ENCODE measurements at places on chromosomes 7 and 10.
A peak's percentile ranks its signal among the peaks of the same experiment; 100 is the strongest.

DNA sequence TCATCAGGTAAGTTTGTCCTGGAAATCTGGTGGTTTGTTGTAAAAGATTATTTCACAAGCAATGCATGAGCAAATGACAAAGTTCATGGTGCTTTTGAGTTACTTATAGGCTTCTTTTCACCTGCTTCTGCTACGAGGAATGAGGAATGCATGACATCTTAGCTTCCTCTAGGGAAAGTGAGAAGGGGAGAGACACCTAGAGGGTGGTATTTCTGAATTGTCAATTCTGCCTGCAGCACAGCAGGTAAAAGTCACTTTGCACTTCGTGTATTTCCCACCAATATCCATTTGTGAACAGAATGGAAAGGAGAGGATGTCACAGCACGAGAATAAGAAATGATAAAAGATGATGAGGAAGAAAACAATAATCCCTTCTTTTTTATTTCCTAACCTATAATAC lies 153.4 kb upstream of the FEZF1 start:
- DNase-seq = no peak

DNA sequence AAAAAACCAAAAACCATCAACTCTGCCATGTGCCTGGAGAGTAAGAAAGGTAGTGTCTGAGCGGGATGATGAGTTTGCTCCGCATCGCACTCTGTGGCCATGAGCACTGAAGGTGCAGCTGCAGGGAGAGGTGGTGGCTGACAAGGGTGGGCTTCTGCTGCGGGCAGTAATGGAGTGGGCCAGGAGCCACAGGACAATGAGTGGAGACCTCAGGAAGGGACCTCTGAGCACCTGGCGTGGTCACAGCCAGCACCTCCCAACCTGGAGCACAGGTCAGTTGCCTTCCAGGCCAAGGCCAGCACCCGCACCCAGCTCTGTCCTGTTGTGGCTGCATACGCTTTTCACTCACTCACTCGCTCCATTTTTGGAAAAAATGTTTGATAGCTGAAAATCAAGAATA lies 115.5 kb downstream of the ANKRD61 start:
- DNase-seq = no peak

- DNase-seq = no peak
Measured at GRCh38 chr7:19696926-19697325, 11.9 kb downstream of the POLR1F start.

DNA sequence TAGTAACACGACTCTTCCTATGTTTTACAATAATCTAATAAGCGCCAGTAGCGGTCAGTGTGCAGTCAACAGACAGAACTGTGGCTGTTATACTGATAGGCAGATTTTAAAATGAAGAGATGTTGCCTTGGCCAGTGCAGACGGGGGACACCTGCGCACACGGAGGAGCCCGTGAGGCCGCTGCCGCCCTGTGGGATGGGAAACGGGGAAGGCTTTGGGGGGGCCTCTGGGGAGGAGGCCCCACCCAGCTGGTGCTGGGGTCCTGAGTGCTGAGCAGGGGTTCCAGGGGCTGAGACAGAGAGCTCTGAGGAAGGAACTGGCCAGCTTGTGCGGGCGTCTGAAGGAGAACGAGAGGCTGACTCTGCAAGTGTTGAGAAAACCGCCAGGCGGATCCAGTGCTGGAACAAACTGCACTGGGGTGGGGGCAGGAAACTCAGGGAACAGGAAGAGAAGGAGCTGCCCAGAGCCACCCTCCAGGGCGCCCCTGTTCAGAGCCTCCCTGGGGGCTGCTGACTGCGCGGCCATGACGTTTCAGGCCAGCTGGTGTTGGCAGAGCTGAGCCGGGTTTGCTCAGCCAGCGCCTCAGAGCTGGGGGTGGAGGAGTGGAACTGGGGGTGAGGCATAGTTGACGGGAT lies 426.4 kb downstream of the TCERG1L start:
- no peak for DNase-seq

- DNase-seq = no peak
Measured at GRCh38 chr10:70052462-70053217, at the start of gene MACROH2A2. TSS of gene MACROH2A2 (plus strand) at chr10:70052846. CDS start at chr10:70075659, 22,813 bp downstream.

DNA sequence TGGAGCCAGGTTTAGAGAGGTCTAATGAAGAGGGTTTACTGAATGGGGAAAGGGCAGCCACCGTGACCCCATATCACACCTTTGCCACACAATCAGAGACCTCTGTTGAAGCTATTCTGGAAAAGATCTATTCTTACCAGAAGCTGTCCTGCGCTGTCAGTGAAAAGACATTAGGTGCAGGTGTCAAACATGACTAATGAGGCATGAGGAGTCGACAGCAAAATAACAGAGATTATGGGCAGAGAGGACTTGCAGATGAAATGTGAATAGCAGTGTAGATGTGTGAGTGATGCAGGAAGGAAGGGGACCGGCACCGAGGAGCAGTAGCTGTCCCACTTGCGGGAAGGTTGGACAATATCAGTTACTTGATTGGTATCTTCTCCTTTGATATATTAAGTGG lies 627.7 kb upstream of the GALNT17 start:
- DNase-seq = no peak

DNA sequence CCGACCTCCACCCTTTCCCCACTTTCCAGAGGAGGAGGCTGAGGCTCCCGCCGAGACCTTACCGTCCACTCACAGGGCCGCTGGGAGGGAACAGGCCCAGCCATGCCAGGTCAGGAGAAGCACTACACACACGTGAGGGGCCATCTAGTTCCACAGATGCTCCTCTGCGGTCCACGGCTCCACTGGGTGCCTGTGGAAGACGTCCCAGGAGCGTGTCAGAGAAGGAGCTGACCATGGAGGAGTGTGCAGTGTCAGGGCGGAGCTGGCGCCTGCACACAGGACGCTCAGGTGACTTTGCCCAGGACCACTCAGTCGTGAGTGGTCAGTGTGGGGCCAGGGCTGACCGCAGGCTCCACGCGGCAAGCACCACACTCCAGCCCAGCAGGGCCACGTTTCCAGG lies 8.0 kb upstream of the SHH start:
- DNase-seq = no peak

DNA sequence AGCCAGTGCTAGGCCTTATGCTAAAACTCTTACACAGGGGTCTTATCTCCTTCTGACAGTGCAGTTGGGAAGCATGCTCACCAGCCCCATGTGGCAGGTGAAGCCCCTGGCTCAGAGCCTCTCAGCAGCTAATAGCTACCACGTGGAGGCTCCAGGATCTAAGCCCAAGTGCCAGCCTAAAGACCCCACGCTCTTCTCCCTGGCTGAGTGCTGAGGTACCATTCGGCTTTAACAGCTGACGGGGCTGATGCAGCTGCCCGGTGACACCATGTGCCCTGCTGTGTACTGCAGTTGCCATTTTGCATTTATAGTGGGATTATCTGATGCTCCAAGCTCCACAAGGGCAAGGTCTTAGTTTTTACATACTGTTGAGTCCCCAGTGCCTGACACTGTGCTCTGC lies 515.7 kb upstream of the GALNT17 start:
- DNase-seq = no peak

GRCh38 chr7:16028636-16029035 lies 342.2 kb upstream of the MEOX2 start:
- no peak for DNase-seq

GRCh38 chr10:76136961-76137360 lies 705.5 kb downstream of the LRMDA start:
- DNase-seq = no peak

- DNase-seq = no peak
Measured at GRCh38 chr10:113056441-113057021, 106.5 kb downstream of the TCF7L2 start.

DNA sequence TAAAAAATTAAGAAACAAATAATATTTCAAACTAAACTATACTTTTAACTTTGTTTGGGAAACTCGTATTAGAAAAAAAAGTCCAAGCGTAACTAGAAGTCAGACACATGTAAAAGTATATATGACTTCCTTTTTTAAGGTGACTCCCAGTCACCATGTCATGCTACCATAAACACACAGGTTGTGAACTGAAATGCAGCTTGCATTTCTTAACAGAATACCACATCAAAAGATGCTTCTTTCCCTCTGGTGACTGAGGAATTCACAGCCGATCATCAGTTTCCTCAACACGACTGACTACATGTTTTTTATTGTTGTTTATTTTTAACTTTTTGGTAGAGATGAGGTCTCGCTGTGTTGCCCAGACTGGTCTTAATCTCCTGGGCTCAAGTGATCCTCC lies 445.0 kb downstream of the PARD3 start:
- no peak for DNase-seq

GRCh38 chr10:20767028-20767427 lies 130.1 kb downstream of the NEBL start:
- no peak for DNase-seq

- no peak for DNase-seq
Measured at GRCh38 chr7:109375823-109376222, 806.1 kb downstream of the DNAJB9 start.

- peak; percentile 72 for DNase-seq
Measured at GRCh38 chr10:24701447-24701846, 22.2 kb downstream of the ARHGAP21 start.

DNA sequence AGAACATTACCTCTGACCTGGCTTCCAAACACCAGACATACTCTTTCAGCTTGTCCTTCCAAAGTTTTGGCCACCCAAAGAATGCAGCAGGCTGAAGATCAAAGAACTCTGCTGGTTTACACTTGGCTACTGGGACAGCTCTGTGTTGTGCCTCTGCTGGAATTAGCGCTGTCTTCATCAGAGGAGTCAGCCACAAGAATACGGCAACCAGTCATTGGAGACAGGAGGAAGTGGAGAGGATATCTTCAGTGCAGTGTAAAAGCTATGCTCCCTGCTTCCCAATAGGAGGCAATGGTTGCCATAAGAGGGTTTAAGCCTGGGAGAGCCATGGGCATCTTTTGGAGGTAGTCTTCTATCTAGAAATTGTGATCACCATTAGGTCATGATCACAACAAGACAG lies 126.7 kb upstream of the WNT16 start:
- no peak for DNase-seq

DNA sequence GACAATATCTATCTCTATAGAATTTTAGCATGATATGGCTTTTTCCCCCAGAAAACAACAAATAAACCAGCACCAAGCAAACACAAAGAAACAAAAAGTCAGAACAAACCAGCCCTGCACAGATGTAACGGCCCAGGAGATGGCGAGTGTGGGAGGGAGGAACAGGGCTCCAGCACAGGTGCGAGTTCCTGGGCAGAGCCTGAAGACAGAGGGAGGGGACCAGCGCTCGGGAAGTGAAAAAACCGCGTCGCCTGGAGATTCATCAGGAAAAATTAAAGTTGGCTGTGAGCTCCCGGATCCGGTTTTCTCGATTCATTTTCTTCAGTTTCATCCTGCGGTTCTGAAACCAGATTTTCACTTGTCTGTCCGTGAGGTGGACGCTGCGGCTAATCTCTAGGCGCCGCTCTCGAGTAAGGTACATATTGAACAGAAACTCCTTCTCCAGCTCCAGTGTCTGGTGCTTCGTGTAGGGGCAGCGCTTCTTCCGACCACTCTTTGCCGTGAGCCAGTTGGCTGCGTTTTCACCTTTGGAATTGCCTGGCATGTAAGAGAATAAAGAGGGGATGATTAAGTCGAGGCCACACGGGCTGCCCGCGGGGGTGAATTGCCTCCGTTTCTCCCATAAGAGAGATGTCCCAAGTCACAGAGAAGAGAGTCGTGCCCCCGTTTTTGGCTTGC lies 2.3 kb downstream of the HOXA10 start:
- DNase-seq = no peak

DNA sequence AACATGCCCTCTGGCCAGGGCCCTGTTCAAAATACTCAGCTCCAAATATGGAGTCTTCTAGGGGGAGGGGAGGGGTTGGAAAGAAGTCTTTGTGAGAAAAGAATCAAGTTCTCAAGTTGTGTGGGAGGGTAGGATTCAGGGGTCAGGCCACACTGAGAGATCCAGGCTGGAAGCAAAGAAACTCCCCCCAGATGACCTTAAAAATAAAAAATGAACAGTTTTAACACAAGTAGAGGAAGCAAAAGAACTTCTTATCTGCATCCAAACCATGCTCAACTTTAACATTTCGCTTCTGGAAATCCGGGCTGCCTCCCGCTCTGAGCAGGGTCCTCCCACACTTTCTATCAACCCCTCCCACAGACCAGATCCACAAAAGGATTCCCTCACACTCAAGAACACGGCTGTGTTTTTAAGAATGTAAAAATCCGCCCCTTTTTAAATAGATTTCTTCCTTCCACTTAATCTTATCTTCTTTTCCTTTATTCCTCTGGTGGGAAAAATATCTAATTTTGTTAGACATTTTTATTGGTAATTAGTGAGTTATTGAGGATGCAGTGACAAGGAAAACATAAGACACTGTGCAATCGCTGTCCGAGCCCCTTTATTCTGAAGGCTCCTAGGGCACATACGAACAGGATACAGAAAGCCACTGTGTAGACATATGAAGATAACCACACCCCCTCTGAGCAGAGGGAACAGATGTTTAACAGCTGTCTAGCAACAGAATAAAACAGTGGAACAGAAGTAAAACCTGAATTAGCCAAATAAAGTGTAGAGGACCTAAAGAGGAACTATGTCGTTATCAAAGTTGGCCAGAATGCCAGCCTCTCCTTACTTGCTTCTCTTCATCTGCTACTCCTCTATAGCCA lies 43.8 kb downstream of the CYTH3 start:
- DNase-seq = peak; percentile 35

- DNase-seq = no peak
Measured at GRCh38 chr10:114940735-114941134, 2.7 kb downstream of the TRUB1 start.

DNA sequence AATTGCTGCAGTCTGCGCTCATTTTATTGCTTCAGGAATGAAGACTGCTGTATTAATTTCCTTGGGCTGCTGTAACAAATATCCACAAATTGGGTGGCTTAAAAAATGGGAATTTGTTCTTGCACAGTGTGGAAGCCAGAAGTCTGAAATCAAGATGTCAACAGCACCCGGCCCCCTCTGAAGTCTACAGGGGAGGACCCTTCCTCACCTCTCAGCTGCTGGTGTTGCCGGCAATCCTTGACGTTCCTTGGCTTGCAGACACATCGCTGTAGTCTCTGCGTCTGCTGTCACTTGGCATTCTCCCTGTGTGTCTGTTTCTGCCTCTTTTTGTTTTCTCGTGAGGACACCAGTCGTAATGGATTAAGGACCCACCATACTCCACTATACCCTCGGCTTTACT lies 166.2 kb downstream of the PTPN20 start:
- DNase-seq = no peak

- peak; percentile 43 for DNase-seq
Measured at GRCh38 chr7:77258014-77258413, 58.4 kb upstream of the FGL2 start.

- DNase-seq = no peak
Measured at GRCh38 chr10:107971973-107972372, 807.5 kb upstream of the SORCS1 start.

DNA sequence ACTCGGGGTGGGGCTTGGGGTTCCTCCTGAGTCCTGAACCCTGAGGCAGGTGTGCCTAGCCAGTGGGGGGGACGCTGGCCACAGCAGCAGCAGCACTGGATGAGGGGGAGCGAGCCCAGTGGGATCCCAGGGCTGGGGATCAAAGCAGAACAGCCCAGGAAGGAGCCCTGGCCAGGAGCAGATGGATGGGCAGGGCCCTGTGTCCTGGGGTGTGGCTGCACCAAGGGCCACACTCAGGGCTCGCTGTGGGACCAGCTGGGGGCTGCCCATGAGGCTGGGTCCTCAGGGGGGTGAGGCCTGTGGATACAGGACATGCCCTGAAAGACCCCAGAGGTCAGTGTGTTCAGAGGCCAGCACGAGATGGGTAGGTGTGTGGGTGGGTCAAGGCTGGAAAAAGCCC lies 50.9 kb downstream of the STK32C start:
- DNase-seq = no peak
